ENCODE measurements at places on chromosomes 1 and 21. TPM values are rescaled to one million over a fixed set of nuclear protein-coding genes. Genes with fewer than 3 reads are reported as not detected.

GRCh38 chr1:211876851-211877590 lies 46.5 kb upstream of the LPGAT1 start:
- DNase-seq, result no peak

DNA sequence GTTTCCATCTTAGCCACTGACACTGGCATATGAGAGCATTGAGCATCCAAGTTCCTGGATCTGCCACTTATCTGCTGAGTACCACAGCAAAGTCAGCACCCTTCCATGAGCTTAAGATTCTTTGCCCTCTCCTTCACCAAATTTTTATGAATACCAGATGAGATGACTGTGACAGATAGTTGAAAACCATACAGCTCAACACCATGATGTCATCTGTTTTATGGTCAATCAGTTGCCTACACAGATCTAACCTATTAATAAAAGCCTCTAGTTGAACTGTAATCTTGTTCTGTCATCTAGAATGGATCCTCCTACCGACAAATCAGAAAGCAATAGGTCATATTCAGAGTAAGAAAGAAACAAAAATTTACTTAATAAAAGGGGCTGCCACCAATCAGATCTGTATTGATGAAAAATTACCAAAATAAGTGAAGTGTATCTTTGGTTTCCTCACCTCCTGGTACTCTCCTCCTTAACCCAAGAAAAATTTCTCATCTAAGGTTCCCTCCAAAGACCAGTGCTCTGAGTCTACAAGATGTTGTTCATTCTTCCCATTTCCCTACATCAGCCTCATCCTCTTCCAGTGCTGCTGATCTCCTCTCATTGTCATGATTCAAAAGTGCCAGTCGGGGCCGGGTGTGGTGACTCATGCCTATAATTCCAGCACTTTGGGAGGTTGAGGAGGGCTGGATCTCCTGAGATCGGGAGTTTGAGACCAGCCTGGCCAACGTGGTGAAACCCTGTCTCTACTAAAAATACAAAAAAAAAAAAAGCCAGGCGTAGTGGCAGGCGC lies 138.8 kb upstream of the CTTNBP2NL start:
- DNase-seq, result no peak

GRCh38 chr1:24768873-24769605 lies 23.8 kb downstream of the CLIC4 start:
- DNase-seq, result no peak

- no peak for DNase-seq
Measured at GRCh38 chr1:24257373-24257772, 61.8 kb upstream of the GRHL3 start.

DNA sequence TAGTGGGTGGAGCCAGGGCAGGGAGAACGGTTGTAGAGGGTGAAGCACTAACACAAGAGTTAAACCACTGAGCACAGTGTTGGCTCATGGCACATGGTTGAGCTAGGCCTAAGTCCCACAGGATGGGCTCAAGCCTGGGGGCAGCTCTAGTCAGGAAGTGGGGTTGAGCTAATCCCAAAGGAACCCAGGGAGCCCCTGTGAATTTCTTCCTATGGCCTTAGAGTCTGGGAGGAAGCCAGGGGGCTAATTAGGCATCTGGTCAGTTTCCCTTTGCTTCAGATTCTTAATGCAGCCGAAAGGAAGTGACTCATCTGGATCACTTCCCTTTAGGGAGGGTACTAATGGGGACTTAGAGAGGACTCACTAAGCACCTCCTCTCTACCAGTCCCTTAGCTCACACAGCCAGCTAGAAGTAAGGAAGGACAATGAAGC lies 10.1 kb downstream of the CFAP45 start:
- DNase-seq, result no peak

GRCh38 chr21:46180079-46180722 lies 4.1 kb downstream of the SPATC1L start:
- DNase-seq, result no peak

GRCh38 chr21:46109313-46110221 lies 11.7 kb downstream of the COL6A2 start:
- DNase-seq, result peak; percentile 81

- DNase-seq, result no peak
Measured at GRCh38 chr1:2984399-2985061, 36.7 kb upstream of the ACTRT2 start.

GRCh38 chr1:39539252-39539790 lies 37.3 kb downstream of the PABPC4 start:
- DNase-seq, result no peak

DNA sequence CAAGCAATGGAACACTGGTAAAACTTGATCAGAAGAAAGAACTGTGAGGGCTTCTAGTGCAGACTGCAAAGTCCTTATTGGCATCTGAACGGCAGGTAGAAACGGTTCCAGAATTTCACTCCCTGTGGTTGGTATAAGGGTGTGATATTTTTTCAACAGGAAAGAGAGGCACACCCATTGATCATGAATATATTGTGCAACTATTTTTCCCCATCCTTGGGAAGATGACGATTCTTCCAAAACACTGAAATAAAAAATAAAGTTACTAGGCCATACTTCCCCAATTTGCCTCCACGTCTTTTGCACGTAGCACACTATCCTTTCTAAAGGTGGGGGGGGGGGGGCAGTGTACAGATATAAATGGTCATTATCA lies 49.6 kb downstream of the TARBP1 start:
- no peak for DNase-seq

GRCh38 chr1:65198096-65198495 lies 50.1 kb downstream of the AK4 start:
- no peak for DNase-seq

- DNase-seq, result no peak
Measured at GRCh38 chr1:169995993-169996392, 78.5 kb downstream of the KIFAP3 start.

DNA sequence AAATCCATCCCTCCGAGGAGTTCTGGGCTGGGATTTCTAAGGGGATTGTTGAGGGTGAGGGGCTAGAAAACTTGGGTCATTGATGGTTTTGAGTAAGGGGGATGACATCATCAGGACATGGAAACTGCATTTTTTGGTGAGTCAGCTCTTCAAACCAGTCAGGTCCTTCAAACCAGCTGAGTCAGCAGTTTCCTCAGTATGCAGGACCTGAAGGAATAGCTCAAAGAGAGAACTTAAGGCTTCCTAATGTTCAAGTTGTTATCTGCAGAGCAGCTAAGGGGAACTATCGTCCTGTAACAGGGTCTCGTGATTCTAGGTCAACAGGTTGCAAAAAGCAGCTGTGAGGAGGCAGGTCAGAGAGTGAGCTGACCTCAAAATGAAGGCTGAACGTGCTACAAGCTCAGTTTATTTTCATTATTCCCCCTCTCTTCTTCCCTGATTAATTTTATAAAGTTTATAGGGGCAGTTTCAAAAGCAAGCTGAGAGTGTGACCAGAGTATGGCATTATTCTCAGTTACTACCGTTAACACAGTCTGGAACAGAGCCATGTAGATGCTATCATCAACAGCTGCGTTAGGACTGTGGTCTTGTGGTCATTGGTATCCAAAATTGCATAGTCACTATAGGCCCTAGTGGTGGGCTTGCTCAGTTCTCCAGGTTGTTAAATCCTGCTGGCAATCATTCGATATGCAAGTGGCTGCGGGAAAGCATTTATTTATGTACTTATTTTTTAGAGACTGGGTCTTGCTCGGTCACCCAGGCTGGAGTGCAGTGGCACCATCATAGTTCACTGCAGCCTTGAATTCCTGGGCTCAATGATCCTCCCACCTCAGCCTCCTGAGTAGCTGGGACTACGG lies 10.7 kb upstream of the SDC3 start:
- DNase-seq, result no peak

DNA sequence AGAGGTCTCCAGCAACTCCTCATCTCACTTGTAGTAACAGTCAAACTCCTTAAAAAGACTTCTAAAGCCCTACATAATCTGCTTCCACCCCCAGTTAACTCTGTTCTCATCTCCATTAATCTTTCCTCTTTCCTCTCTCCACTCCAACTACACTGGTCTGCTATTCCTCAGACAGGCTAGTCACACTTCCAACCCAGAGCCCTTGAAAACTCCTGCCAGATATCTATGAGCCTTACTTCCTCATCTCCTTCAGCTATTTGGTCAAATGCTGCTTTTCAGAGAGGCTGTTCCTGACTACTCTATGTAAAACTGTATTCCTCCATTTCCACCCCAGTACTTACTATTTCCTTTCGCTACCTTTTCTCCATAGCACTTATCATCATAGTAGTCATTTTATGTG lies 24.4 kb downstream of the PCP4L1 start:
- DNase-seq, result no peak

DNA sequence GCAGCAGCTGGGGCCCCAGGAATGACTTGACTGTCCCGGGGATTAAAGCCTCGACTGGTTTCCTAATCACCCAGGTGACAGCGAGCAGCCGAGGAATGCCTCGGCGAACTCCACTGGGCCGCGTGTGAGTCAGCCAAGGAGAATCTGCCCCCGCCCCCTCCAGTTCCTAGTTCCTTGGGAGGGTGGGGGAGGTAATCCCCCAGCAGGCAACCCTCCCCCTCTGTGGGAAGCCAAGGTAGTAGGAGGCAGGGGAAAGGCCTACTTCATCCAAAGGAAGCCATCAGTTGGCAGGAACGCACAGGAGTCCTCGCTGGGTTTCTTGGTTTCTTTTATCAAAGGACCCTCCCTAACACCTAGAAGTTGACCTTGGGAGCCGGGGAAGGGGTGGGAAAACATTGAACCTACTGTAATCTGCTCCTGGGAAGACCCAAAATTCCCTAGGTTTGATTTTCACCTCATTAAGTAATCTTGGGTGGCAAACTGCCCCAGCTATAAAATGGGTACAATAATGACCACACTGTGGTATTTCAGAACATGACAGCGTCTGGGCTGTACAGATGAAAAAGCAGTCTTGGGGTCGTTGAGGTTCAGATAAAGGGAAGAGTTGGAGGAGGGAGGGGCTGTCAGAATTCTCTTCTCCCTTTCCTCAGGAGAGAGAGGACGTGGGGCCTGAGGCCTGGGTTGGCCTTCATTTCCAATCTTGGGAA lies 1.4 kb downstream of the TENT5B start:
- DNase-seq, result no peak

DNA sequence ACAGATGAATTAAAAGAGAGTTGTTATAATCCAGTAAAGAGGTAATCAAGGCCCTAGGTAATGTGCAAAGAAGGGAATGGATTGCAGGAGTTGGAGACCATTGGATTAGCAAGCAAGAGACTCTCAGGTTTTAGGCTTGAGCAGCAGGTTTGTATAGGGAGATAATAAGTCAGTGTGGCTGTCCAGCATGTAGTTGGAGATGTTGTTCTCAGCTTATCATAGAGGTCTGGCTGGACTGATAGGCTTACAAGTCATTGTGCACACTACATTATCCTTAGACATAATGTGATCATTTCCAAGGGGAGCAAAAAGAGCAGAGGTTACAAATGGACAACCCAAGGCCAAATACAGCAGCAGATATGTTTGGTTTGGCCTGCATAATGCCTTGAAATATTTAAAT lies 45.9 kb upstream of the SAMD13 start:
- DNase-seq, result no peak

- DNase-seq, result peak; percentile 57
Measured at GRCh38 chr1:30420519-30421050, 302.8 kb downstream of the MATN1 start.

GRCh38 chr1:224860488-224861338 lies 68.8 kb upstream of the DNAH14 start:
- DNase-seq, result no peak

- no peak for DNase-seq
Measured at GRCh38 chr1:42157667-42158066, 4.5 kb downstream of the GUCA2B start.

- DNase-seq, result no peak
Measured at GRCh38 chr1:197688233-197688632, 87.0 kb downstream of the DENND1B start.

DNA sequence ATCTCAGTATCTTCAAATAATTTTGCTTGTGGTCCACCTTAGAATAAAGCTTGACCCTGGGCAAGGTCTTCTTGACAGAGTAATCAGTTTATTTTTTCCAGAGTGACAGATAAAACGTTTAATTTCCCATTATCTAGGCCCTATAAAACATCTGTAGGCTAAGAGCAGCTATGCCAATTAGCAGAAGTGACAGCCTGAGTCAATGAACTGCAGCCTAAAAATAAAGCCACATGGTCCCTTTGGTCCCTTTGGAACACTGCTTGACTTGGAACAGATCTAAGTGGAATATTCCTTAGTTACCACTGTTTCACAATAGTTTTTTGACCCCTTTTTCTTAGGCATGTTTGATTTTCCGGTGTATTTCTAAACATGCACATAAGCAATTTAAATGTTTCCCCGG lies 6.3 kb upstream of the RGS13 start:
- no peak for DNase-seq

- DNase-seq, result no peak
Measured at GRCh38 chr1:205950280-205950679, 7.0 kb upstream of the SLC26A9 start.

GRCh38 chr1:159853417-159854115 lies 8.9 kb downstream of the VSIG8 start:
- DNase-seq, result no peak

DNA sequence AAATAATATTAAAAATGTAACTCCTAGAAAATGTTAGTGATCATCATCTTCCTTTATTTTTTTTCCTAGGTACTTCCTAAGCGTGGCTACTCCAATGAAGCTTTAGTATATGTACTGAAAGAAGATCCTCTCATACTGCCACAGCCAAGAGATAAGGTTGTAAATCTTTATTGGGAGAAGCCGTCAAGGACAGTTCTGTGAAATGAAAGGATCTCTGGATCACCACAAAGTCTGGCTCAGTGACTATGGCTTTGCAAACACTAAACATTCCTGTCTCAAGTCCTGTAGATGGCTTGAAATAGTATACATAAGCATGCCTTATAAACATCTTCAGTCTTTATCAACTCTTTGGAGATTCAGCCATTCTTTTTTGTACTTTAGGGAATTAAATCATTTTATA lies 61.2 kb upstream of the DPH5 start:
- no peak for DNase-seq

Gene RSPH1
- total RNA-seq, result 0.19 TPM

Gene KIAA0319L
- 44.9 TPM for total RNA-seq

Gene RBP7
- total RNA-seq, result not detected

Gene GNAT2
- not detected for total RNA-seq

Gene SELP
- total RNA-seq, result not detected

Gene LRRC39
- 0.60 TPM for total RNA-seq

Gene AK5
- total RNA-seq, result 31.5 TPM

Gene CTSK
- total RNA-seq, result 53.6 TPM

Gene OR2T2
- not detected for total RNA-seq

All from osteocyte (in vitro differentiated cells).